ENCODE measurements at places on chromosomes 1 and 21.
A peak's percentile ranks its signal among the peaks of the same experiment; 100 is the strongest.

GRCh38 chr1:167328816-167329483, 108.3 kb downstream of the POU2F1 start:
- peak; percentile 48 for DNase-seq

DNA sequence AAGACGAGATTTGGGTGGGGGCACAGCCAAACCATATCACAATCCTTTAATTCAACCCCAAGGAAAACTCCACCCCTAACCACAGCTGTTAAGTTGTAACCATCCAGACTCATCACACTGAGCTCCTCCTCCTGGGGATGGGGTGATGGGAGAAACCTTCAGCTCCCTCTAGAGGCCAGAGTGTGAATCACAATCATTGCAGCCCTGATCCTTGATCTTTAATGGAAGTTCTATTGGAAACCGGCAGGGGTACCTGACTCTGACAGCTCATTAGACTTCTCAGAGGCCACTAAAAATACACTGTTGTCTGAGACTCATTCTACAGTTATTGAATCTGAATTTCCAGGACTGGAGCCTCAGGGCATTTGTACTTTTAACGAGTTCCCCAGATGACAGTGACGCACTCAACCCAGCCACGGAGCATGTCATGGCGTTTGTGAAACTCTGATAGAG, 127.2 kb downstream of the IGSF21 start:
- DNase-seq = peak; percentile 25

DNA sequence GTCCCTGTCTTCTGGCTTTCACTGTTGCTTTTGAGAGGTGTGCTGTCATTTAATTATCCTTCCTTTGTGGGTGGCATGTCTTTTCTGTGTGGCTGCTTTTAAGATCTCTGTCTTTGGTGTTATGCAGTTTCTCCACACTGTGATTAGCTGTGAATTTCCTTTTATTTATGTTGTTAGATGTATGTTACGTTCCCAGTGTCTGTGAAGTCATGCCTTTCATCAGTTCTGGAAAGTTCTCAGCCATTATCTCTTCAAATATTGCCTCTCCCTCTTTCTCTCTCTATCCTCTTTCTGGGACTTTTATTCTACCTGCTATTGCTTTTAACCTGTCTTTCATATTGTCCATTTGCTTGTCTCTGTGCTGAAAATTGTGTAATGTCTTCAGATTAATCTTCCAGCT, 21.0 kb upstream of the CSF3R start:
- no peak for DNase-seq

- DNase-seq = no peak
Measured at GRCh38 chr1:239436286-239436685, 49.9 kb downstream of the CHRM3 start.

- DNase-seq = no peak
Measured at GRCh38 chr1:94104776-94105580, 16.0 kb downstream of the ABCA4 start.

- no peak for DNase-seq
Measured at GRCh38 chr21:33787431-33787830, 128.2 kb downstream of the ATP5PO start.

- DNase-seq = no peak
Measured at GRCh38 chr1:194167956-194168640, 981.7 kb upstream of the B3GALT2 start.

GRCh38 chr1:53715478-53715877, 23.5 kb downstream of the GLIS1 start:
- DNase-seq = peak; percentile 41

DNA sequence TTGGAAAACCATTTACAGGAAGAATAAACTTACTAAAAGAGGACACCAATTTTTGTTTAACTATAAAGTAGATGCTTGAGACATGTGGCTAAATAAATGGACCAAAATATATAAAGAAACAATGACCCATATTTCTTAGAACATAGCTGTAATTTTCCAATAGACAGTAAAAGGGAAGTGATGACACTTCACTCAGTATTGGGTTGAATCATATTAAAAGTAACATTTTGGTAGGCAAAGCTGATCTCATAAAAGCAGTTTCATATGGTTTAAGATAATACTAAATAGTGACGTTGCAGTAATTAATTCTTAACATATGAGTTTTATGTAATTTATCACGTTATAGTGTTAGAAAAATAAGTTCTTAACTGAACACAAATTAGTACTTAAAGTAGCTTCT, 308.9 kb upstream of the RUNX1 start:
- no peak for DNase-seq

DNA sequence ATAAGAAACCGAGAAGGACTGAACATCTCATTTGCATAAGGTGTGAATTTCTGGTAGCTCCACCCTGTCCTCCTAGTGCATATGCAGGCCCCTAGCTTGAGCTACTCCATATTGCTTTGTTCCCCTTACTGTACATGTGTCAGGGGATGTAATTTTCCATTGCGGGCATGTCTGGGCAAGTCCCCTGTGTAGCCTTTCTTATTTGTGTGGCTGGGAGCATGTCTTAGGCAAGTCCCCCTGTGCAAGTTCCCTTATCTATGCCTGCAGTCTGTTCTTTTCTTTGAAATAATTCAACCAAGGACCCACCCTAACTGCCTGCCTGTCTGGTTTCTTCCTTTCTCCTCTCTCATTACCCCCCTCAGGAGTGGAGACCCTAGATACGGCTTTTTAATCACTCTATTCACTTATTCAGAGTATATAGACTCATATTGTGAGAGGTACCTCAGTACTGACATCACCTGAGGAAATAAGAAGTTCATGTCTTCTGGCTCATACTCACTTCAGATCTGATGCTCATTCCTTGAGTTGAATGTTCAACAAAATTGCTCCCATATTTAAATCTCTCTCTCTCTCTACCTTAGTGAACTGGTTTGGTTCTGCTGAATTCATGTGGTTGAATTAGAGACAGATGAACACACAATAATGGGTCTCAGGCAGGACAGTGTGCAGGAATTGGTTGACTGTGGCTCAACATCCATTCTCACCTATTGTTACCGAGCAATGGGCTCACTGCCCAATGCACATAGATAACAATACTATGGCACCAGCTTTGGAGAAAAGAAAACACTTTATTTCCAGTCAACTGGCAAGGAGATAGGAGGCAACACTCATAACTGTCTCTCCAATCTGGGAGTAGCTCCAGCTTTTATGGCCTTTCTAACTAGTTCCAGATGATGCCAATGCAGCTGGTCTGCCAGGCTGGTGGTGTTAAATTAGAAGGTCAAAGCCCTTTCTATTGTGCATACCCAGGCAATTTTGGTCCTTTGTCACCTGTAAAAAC, 27.9 kb upstream of the NPL start:
- DNase-seq = no peak

DNA sequence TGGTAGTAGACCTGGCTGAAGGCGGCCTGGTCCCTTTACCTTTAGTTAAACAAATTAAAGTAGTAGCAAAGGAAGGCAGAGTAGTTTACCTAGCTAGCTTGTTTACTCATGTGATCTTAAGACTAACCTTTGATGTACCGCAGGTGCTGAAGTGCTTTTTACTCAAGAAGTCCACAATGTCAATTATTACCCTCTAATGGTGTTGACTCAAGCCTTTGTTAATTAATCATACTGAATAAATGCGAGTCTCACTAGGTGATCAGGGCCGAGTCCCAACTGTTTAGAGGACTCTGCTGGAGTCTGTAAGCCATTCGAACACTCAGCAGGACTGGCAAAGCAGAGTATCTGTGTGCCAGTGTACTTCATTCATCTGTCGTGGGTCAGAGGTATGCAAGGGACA, 381.1 kb upstream of the NCAM2 start:
- no peak for DNase-seq

DNA sequence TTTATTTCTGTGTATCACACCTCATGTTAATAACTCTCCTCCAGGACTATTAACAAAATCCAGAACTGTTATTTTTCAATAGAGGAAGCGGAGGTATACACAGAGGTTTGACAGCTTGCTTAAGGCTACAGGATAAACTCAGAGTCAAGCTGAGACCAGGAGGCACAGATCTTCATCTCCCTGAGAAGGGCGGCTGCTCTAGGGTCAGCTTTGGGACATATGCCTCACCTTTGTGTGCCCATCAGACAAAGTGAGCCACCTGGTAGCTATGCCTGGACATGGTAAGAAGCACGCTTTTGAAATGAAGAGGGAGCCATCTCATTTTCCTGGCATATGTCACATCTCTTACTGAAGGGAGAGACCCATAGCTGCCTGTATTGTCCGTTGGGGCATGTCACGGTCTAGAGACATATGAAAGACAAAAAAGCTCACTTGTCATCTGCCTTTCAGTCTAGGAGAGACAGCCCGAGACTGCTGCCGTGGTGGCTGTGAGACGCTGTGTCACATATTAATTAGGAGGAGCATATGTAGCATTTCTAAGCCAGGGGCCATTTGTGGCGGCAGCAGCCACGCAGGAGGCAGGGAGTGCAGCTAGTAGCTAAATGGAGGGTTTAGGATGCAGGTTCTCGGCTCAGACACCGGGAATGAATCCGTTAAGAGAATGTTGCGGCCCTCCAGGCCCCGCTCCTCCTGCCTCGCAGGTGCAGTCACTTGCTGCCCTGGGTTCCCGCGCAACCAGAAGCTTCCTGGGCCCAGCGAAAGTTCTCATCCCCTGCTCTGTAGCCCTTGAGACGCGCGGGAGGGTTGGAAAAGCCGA, 161.3 kb upstream of the C1orf21 start:
- no peak for DNase-seq

- no peak for DNase-seq
Measured at GRCh38 chr1:77012066-77012465, 144.8 kb downstream of the ST6GALNAC5 start.

DNA sequence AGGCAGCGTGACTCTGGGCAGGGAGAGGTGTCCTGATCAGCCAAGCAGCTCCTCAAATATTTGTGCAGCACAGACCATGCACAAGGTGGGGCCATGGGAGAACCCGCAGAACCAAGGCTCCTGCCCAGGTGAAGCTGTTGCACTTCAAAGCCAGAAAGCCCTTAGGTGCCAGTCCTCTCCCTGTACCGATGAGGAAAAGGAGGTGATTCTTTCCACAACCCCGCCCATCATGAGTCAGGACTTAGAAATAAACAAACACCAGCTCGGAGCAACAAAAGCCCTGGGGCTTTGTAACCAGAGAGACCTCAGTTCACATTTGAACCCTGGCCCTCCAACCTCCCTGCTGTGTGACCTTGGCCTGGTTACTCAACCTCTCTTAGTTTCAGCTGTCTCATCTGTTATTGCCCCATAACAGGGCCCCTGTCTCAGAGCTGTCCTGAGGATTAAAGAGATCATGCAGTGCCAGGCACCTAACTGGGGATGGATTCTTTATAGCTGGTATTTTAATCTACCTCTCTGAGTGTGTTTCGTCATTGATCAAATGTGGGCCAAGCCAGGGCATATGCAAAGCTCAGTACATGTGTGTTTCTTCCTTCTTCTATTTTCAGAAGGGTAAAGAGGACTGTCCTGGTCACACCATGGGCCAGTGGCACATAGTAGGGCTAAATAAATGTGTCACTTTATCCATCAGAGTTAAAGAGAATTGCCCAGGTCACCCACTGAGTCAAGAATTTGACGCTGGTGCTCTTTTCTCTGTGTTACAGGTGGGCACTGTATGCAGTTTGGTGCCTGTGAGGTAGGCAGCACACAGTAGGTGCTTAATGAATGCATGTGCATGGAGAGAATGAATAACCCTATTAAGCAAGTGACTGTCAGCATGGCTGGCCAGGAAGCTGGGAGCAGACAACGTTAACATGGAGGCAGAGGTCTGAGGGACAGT, 1.4 kb downstream of the LDLRAD1 start:
- no peak for DNase-seq

GRCh38 chr1:199460933-199461332, 566.6 kb upstream of the NR5A2 start:
- no peak for DNase-seq

DNA sequence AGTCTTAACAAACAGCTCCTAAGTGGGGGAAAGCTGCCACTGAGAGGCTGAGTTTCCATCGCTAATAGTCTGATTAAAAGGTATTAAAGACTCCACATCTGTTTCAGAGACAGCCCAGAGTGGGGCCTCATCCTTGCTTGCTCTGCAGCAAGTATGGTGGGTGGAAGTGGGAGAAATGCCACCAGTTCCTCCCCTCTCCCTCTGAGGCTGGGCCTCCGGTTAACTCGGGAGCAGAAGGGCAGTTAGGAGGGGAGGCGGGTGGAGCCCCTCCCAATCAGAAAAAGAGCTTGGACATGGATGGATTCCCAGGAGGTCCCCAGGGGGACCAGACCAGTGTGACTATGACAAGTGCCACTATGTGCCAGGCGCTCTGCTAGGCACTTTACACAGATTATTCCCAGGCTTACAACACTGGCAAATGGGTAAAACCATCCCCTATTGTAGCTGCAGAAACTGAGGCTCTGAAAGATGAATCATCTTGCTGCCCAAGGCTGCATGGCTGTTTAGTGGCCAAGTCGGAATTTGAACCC, 11.4 kb upstream of the ASCL5 start:
- no peak for DNase-seq

DNA sequence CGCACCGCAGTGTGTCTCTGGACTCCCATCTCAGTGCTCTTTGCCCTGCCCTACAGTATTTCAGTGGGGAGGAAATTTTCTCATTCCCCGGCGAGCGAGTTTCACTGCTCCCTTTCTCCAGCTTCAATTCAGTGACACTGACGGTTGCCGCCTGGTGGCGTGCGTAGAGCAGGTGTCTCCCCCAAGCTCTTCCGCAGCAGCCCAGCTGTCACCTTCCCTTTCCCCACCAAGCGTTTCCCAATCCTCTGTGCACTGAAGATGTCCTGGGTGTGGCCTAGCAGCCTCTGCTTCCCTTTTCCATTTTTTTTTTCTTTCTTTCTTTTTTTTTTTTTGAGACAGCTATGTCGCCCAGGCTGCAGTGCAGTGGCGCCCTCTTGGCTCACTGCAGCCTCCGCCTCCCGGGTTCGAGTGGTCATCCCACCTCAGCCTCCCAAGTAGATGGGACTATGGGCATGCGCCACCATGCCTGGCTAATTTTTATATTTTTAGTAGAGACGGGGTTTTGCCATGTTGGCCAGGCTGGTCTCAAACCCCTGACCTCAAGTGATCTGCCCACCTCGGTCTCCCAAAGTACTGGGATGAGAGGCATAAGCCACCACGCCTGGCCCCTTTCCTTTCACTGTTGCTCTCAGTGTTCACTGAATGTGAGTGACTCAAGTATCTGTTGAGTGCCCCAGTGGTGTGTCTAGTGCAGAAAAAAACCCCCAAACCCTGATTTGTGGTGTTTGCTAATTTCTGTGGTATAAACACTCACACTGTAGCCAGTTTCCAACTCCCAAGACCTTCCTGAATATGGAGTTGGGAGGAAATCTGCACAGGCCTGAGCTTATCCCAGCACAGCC, 30.1 kb downstream of the TNFRSF1B start:
- no peak for DNase-seq

GRCh38 chr1:151326619-151327222, 495 bp downstream of the PI4KB start:
- DNase-seq = peak; percentile 73

Measured in right hindlimb (tissue), 1 donor.